Psoas muscle (tissue), 8 donors: ENCODE measurements at places on chromosomes 16 and 17. TPM values are rescaled to one million over a fixed set of nuclear protein-coding genes. Genes with fewer than 3 reads are reported as not detected.

GRCh38 chr17:72422505-72423285 lies 301.9 kb downstream of the SOX9 start:
- no peak overlapping the region for H3K27ac ChIP-seq
- H3K4me3 ChIP-seq = no peak overlapping the region
- H3K27me3 ChIP-seq = no peaks in the 10 kb centered on the region
- no peaks in the 10 kb centered on the region for H3K36me3 ChIP-seq
- peak; percentile 76 for DNase-seq
- peaks cover 5% of the 10 kb centered on the region for H3K4me1 ChIP-seq

The NXPH3 gene
- 0.75 TPM for polyA plus RNA-seq

The SULT1A1 gene
- polyA plus RNA-seq = 3.5 TPM

DNA sequence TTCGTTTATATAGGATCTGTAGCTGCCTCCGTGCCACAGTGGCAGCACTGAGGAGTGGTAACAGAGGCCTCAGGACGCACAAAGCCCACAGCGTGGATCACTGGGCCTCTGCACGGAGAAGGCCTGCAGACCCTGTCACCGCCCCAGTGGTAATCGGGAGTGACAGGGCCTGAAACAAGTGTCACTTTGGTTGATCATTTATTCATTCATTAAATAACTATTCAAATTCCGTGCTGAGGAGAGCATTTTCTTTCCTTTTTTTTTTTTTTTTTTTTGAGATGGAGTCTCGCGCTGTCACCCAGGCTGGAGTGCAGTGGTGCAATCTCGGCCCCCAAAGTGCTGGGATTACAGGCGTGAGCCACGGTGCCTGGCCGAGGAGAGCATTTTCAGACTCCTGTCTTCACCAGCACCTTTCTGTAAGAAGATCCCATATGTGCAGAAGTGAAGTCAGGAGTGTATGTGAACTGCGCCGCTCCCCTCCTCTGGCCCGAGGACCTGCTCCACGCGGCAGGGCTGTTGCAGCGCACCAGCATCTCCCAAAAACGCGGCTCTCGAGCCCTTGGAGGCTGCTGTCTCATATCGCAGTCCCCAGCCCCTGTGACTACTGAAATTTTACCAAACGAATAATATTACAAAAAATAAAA lies 44.9 kb upstream of the TRAP1 start:
- no peaks in the 10 kb centered on the region for H3K27me3 ChIP-seq
- no peaks in the 10 kb centered on the region for H3K4me1 ChIP-seq
- DNase-seq = no peak
- H3K4me3 ChIP-seq = no peak overlapping the region

- no peaks in the 10 kb centered on the region for H3K27me3 ChIP-seq
- peak overlapping the region; percentile 65 for H3K27ac ChIP-seq
- H3K4me3 ChIP-seq = peak overlapping the region; percentile 79
- DNase-seq = no peak
- H3K4me1 ChIP-seq = peaks cover 32% of the 10 kb centered on the region
Observed at GRCh38 chr17:38750312-38751121, 2.0 kb upstream of the PSMB3 start.

DNA sequence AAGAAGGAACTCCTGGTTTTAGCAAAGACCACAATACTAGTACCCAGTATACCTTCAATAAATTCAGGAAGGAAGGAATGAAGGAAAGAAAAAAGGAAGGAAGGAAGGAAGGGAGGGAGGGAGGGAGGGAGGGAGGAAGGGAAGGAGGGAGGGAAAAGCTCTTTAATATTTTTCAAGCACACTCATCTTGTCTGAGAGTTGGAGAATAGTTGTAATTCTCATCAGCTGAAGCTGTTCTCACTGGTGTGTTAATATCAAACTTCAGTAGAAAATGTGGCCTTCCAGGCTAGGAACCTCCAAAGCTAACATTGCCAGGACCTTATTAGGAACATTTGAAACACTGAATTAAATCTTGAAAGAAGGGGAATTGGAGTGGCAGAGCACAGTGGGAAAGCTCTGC lies 55.2 kb upstream of the CDH5 start:
- no peak overlapping the region for H3K4me3 ChIP-seq
- no peaks in the 10 kb centered on the region for H3K4me1 ChIP-seq
- DNase-seq = no peak
- no peaks in the 10 kb centered on the region for H3K36me3 ChIP-seq
- H3K27ac ChIP-seq = no peak overlapping the region

The NPIPA5 gene
- 22.1 TPM for polyA plus RNA-seq

DNA sequence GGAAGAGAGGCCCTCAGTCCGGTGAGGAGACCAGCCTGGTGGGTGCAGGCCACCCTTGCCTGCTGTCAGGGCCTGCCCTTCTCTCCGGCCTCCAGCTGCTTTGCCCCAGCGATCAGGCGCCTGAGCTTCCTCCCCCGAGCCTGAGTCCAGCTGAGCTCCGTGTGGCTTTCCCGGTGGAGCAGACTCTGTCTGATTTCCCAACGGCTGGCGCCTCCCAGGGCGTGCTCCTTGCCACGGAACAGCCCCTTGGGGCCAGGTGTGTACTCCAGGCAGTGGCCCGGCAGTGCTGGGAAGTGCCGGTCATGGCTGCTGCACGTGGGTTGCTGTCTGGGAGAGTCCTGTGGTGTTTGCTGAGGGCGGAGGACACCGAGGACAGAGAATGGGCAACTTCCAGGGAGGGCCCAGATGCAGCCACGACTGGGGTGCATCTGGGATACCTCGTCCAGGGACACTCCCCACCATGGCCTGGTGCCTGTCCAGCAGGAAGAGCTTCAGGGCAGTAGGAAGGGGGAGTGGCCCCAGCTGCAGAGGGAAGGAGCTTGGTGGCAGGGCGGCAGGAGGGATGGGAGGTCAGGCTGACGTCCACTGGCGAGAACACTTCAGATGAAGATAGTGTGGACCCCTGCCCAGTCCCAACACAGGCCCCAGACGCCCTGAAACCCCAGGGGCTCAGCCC lies 22.5 kb downstream of the METRNL start:
- peak; percentile 76 for DNase-seq
- no peak overlapping the region for H3K4me3 ChIP-seq
- H3K27me3 ChIP-seq = peaks cover 21% of the 10 kb centered on the region

DNA sequence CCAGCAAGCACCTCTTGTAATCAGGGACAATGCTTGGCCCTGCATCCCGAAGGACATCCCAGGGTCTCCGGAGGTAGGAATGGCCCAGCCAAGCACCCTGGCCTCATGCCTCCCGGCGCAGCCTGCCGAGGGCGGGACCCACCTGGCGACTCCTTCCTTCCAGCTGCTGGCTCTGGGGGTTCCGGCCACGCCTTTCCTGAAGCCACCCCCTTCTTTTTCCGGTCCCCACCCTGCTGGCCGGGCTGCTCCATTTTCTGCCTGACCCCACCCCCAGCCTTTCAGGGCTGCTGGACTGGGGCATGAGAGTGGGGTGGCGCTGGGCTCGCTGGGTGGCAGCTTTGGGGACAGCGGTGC lies 22.5 kb upstream of the CIBAR2 start:
- DNase-seq = no peak
- no peaks in the 10 kb centered on the region for H3K36me3 ChIP-seq
- H3K27ac ChIP-seq = peak overlapping the region; percentile 30
- H3K4me1 ChIP-seq = peaks cover 35% of the 10 kb centered on the region
- H3K4me3 ChIP-seq = no peak overlapping the region
- no peaks in the 10 kb centered on the region for H3K27me3 ChIP-seq

GRCh38 chr16:85505794-85506634 lies 107.1 kb upstream of the GSE1 start:
- no peaks in the 10 kb centered on the region for H3K27me3 ChIP-seq
- peaks cover 32% of the 10 kb centered on the region for H3K4me1 ChIP-seq
- H3K4me3 ChIP-seq = no peak overlapping the region
- DNase-seq = no peak

DNA sequence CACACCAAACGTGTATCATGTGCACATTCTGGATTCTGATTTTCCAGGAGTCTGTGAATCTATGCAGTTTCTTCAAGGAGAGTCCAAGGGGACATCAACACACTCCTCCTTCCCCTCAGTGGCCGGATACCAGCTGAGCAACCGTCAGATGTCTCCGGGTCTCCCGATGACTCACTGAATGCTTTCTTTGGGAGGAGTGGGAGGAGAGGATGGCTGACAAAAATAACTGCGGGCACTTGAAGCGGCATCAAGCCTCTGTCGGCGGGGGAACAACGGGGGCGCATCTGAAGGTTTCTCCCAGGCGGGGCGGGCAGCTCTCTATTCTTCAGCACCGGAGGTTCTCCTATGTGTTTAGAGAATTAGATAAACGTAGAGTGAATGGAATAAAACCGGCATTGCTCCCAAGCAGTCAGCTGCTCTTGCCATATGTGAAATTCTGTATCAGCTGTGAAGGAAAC lies 24.6 kb upstream of the LRRC75A start:
- H3K4me1 ChIP-seq = peaks cover 8% of the 10 kb centered on the region
- H3K27ac ChIP-seq = no peak overlapping the region
- DNase-seq = peak; percentile 38
- H3K27me3 ChIP-seq = no peaks in the 10 kb centered on the region
- H3K4me3 ChIP-seq = no peak overlapping the region

The DNAH2 gene
- polyA plus RNA-seq = 0.08 TPM

- no peak overlapping the region for H3K4me3 ChIP-seq
- H3K36me3 ChIP-seq = no peaks in the 10 kb centered on the region
- no peak overlapping the region for H3K27ac ChIP-seq
- no peaks in the 10 kb centered on the region for H3K27me3 ChIP-seq
Observed at GRCh38 chr17:11690681-11691080, 92.4 kb downstream of the DNAH9 start.

DNA sequence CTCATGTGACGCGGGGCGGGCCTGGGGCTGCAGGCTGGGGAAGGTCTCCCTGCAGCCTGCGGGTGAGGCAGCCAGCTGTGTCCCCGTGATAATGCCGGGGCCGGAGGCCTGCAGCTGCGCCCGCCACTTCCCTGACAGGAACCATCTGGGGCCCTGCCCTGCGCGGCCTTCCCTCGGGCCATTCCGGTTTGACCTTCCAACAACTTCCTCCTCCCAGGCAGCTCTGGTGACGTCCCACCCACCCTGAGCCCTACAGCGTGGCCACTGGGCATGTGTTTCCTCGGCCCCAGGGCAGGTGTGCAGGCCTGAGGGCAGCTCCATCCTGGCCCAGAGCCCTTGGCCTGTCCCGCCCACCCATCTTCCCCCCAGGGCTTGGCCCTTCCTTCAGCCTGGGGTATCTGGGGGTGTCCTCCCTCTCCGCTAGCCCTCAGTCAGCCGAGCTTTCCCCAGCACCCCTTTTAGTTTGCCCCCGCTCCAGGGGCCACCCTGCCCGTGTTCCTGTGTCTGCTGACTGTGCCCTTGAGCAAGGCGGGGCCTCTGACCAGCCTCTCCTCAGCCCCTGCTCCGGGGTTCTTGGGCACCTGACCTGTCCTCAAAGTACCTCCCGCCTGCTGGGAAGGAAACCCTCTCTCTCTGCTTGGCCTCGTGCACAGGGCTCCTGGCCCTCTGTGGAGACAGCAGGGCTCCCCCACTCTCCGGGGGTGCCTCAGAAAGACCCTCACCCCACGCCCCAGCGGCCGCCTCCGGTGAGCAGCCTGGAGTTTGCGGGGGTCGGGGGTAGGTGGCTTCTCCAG lies at the start of gene CBFA2T3:
Gene CBFA2T3, minus strand, starts transcription at position 190 of the 794 bp plus-strand sequence. CDS start 400 bp downstream, outside the sequence.
- peaks cover 10% of the 10 kb centered on the region for H3K27me3 ChIP-seq
- no peaks in the 10 kb centered on the region for H3K36me3 ChIP-seq
- H3K27ac ChIP-seq = no peak within 1 kb of the TSS
- H3K4me1 ChIP-seq = no peaks in the 10 kb centered on the region
- peak; percentile 84 for DNase-seq

DNA sequence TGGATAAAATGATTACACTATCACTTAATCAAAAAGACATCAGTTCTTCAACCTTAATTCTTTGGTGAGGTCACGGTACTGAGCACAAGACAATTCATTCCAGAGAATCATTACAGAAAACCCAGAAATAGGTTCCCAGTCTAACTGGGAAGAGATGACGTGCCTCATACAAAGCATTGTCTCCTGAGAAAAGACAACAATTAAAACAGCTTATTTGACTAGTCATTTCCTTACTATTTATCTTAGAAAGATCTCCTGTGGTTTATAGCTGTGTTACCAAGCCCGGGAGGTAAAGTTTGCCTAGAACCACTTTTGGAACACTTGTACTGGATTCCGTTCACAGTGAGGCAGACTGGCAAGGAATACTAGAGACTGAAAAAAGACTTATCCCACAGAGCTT lies 5.1 kb downstream of the PHF12 start:
- H3K36me3 ChIP-seq = no peaks in the 10 kb centered on the region
- H3K4me1 ChIP-seq = peaks cover 70% of the 10 kb centered on the region

The PYDC1 gene
- polyA plus RNA-seq = not detected

DNA sequence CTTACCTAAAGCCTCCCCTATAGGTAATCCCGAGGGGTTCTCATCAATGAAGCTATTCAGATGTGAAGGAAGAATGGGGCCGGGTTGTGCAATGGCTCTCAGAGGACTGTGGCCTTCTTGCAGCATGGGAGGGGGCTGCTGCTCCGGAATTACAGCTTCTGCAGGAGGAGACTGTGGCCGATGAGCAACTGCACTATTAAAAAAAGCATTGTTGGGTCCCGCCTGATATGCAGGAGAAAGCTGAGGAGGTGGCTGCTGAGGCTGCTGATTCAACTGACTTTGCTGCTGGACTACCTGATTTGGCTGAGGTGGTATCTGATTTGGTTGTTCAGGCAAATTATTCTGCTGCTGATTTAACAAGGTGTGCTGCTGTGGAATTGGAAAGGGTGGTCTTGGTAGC lies 64.8 kb downstream of the CACNG1 start:
- H3K27ac ChIP-seq = no peak overlapping the region
- peaks cover 82% of the 10 kb centered on the region for H3K36me3 ChIP-seq
- peaks cover 11% of the 10 kb centered on the region for H3K4me1 ChIP-seq
- no peak for DNase-seq
- no peak overlapping the region for H3K4me3 ChIP-seq

GRCh38 chr17:34862384-34862783 lies 98.9 kb downstream of the CCT6B start:
- H3K27me3 ChIP-seq = no peaks in the 10 kb centered on the region
- H3K36me3 ChIP-seq = no peaks in the 10 kb centered on the region
- DNase-seq = no peak
- no peaks in the 10 kb centered on the region for H3K4me1 ChIP-seq
- H3K4me3 ChIP-seq = no peak overlapping the region

DNA sequence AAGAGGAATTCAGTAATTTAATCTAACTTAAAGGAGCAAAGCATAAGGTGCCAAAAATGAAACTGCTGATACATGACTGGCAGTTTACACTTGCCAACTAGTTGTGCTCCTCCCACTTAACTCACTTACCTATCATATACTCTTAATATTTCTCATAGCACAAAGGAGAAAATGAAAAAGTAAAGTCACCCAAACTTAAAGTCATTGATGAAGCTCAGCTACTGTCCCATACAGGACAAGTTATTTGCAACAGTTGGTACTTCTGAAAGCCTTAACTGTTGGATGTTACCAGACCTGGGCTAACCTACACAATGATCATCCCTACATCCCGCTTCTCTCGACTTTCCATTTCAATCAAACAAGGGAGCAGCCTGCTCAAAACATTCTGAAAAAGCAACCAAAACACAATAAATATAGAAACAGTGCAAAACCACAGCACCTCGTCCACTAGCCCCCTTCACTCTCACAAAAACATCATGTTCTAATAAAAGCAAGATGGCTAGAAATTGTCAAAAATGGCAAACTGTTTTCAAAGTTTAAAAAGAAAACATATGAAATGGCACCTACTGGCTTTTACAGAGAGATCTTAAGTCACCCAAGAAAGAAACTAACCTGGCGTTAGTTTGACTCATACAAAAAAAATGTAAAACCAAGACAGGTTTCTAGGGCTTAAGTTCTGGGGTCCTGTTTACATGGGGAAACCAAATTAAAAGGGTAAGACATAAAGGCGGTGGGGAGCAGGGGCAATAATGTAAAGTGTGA lies 868 bp downstream of the MED13 start:
- no peak for DNase-seq
- no peaks in the 10 kb centered on the region for H3K36me3 ChIP-seq
- peaks cover 36% of the 10 kb centered on the region for H3K4me1 ChIP-seq
- peak overlapping the region; percentile 99 for H3K27ac ChIP-seq
